ENCODE measurements at places on chromosomes 1 and 21. TPM values are rescaled to one million over a fixed set of nuclear protein-coding genes. Genes with fewer than 3 reads are reported as not detected.

- H3K36me3 ChIP-seq = no peaks in the 10 kb centered on the region
- H3K4me3 ChIP-seq = no peak overlapping the region
- H3K27ac ChIP-seq = no peak overlapping the region
Measured at GRCh38 chr1:205547936-205548827, 43.7 kb downstream of the CDK18 start.

UBE2U gene
- not detected for total RNA-seq

DNA sequence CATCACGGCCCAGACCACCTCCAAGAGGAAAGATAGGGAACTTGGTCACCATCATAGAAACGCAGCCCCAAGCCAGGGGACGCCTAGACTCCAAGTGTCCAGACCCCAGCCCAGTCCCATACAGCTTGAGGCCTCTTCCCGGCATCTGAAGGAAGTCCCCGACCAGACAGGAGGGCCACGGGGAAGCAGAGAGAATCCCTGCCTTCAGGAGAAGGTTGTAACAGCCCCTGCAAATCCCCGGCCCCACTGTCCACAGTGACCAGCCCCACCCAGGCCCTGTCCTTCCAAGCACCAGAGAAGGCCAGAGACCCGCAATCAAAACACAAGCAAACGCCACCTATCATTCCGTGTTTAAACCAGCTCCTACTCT is 1.7 kb downstream of the SLC19A1 start:
- peaks cover 3% of the 10 kb centered on the region for H3K4me1 ChIP-seq
- no peak overlapping the region for H3K27ac ChIP-seq
- no peak overlapping the region for H3K4me3 ChIP-seq
- no peak for DNase-seq

GRCh38 chr1:26862781-26863684 is at the start of gene SFN:
SFN (plus strand) TSS chr1:26863149; CDS start chr1:26863213, 64 bp downstream.
- H3K27ac ChIP-seq = peak within 1 kb of the TSS; percentile 71
- H3K36me3 ChIP-seq = no peaks in the 10 kb centered on the region
- no peaks in the 10 kb centered on the region for H3K27me3 ChIP-seq
- H3K4me3 ChIP-seq = no peak within 1 kb of the TSS
- H3K4me1 ChIP-seq = peaks cover 4% of the 10 kb centered on the region

CATSPERE gene
- total RNA-seq = 0.18 TPM

DNA sequence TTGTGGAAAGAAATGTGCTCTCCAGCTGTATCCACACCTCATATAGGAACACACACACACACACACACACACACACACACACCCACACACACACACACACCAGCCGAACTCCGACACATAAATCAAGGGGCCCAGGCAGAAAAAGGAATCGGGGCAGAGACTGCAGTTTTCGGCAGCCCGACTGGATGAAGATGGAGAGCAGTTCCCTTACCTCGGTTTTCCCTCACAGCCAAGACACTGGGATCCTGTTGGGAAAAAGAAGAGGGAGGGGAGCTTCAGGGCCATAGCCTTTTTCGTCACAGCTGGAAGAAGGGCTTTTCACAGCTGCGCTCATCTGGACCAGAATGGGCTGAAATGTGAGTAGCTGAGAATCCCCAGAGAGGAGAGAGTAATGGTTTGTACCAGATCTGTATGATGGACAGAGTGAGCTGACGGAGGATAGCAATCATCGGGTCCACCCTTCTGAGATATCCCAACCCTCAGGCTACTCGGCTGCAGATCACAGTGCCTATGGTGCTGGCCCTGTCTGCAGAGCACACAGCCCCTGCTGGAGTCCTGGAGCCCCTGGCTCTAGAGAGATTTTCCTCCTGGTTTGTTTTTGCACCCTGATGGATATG is 37.7 kb downstream of the PIK3C2B start:
- H3K27me3 ChIP-seq = no peaks in the 10 kb centered on the region
- H3K4me3 ChIP-seq = no peak overlapping the region
- no peaks in the 10 kb centered on the region for H3K4me1 ChIP-seq
- no peak for DNase-seq
- no peak overlapping the region for H3K27ac ChIP-seq
- peaks cover 19% of the 10 kb centered on the region for H3K36me3 ChIP-seq

GRCh38 chr1:245212221-245212710 is 57.5 kb downstream of the KIF26B start:
- no peak overlapping the region for H3K27ac ChIP-seq
- H3K27me3 ChIP-seq = no peaks in the 10 kb centered on the region
- no peaks in the 10 kb centered on the region for H3K4me1 ChIP-seq

DNA sequence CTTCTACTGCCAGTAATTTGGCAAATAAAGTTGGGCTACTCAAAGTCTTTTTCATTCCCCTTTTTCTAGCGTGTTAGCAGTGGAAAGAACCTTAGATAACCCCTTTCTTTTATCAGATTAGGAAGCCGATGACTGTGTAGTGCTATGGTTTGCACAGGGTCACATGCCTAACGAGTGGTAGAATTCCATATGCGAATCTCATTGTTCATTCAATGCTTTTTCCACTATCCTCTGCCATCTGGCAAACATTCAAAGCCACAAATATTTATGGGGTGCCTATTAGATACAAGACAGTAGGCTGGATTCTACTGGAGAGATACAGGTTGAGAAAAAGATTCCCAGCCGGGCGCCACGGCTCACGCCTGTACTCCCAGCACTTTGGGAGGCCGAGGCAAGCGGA is 14.9 kb upstream of the IER5 start:
- no peak overlapping the region for H3K4me3 ChIP-seq
- H3K27me3 ChIP-seq = no peaks in the 10 kb centered on the region
- H3K27ac ChIP-seq = no peak overlapping the region
- peak; percentile 89 for DNase-seq
- H3K4me1 ChIP-seq = peaks cover 12% of the 10 kb centered on the region
- no peaks in the 10 kb centered on the region for H3K36me3 ChIP-seq

DNA sequence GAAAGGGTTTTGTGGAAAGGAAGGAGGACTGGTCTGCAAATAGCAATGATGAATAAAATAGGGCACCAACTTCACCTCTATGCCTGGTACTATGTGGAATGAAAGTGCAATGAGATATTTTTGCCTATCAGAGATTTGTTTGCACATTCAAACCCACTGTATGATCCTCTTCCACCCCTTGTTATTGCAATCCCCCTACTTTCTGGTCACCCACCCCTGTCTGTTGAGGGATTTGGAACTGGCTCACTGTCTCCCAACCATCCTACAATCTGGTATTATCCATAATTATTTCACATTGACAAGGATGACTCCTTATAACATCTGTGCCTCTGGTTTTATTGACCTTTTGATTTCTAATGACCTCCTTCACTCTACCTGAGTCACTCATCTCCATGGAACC is 42.4 kb downstream of the CD55 start:
- H3K27ac ChIP-seq = no peak overlapping the region
- H3K4me1 ChIP-seq = peaks cover 4% of the 10 kb centered on the region
- no peak overlapping the region for H3K4me3 ChIP-seq

DNA sequence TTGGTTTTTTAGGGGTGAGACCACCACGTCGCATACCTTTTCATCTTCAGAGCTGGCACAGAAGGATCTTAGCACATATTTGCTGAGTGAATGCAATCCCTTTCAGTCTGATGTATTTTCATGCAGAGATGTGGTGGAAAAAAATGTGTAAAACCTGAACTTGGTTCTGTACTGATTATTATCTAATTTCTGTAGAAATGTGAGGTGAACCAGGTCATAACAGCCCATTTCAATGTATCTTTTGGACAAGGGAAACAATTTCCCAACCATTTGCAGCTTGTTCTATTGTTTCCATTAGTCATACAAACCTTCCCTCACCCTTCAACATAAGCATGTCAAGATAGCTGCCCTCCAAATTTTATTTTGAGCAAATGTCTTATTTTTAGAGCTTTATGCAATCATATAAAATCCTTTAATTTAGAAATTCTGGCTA is 46.8 kb upstream of the RUNX1 start:
- no peak overlapping the region for H3K27ac ChIP-seq
- H3K36me3 ChIP-seq = no peaks in the 10 kb centered on the region
- H3K27me3 ChIP-seq = no peaks in the 10 kb centered on the region
- no peak overlapping the region for H3K4me3 ChIP-seq

Measured in IMR-90 (cell line).